ENCODE measurements at places on chromosomes 16 and 17. TPM values are rescaled to one million over a fixed set of nuclear protein-coding genes. Genes with fewer than 3 reads are reported as not detected.

The CNTNAP1 gene
- 25.8 TPM for total RNA-seq

The TNFRSF17 gene
- not detected for total RNA-seq

The KCNH6 gene
- total RNA-seq, result not detected

The ALOX12B gene
- not detected for total RNA-seq

The TEX19 gene
- not detected for total RNA-seq

The NOL11 gene
- total RNA-seq, result 32.0 TPM

The C17orf113 gene
- total RNA-seq, result 0.32 TPM

The HSF4 gene
- 101 TPM for total RNA-seq

The PRR15L gene
- total RNA-seq, result not detected
